T-helper 2 cell treated with Interferon-gamma antibody and Interleukin-4, amounts not matched to agents 5 μg/mL and 100 μg/mL, for 36 hours (primary cell): ENCODE measurements at places on chromosomes 12 and 14.

GRCh38 chr12:10305411-10305810 lies 2.3 kb upstream of the KLRD1 start:
- no peak for DNase-seq

GRCh38 chr14:28936601-28937000 lies 170.0 kb downstream of the FOXG1 start:
- DNase-seq, result no peak

DNA sequence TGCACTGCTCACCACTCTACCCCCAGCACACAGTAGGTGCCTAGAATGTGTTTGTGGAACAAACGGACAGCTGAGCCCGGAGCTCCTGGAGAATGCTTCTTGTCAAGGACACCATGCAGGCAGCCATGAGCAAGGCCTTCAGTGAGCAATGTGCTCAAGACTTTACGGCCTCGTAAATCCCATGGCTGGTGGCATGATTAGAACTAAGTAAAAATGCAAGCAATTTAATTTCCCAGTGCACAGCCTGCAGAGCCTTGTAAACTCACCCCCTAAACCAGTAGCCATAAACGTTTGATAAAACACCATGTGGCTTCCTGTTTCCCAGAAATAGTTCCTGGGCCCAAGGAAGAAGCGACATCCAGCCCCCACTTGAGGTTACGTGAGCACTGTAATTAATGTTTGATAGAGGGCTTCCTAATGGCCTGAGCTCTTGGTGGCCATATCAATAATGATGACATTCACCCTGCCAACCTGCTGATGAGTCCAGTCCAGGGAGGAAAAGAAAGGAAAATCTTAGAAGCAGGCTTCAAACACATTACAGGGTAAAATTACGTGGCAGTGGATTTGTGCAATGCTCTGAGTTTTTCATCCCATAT lies 36.4 kb upstream of the FICD start:
- DNase-seq, result no peak

DNA sequence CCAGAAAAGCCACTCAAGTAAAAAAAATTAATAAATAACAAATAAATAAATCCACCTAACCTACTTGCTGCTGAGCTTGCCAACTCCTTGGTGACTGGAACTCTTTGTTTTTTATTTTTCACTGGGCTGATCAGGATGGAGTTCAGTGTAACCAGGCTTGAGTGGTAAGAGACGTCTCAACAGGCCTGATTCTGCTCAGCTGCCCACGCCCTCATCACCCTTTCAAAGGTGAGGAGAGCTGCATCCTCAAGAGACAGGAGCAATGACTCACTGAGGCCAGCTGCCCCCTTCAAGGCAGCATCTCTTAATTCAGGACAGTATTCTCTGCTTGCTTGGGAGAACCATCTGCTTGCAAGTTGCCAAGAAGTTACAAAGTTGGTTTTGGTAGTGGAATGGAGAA lies 111.9 kb upstream of the CPM start:
- no peak for DNase-seq

GRCh38 chr12:89211456-89211855 lies 140.8 kb downstream of the DUSP6 start:
- DNase-seq, result no peak

DNA sequence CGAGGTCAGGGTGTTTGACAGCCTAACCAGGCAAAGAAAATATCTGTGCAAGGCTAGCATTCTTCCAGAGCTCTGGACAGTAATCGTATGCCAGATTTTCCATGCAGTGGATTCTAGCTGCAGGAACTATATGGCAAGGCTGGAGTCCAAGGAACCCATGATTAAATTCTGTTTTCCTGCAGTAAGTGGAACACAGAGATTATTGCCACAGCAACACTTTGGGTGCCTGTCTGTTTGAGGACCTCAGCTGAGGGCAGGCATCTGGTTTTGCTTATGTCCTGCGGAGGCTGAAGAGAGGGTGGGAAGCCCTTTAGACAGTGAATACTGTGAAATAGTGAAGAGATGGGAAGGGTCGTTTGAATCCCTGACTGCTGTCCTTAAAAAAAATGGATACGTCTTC lies 104.4 kb downstream of the DAD1 start:
- no peak for DNase-seq

- DNase-seq, result peak; percentile 53
These were observed 13.1 kb upstream of the ITGA5 start for GRCh38 chr12:54431911-54432814.
